ENCODE measurements at places on chromosomes 6 and 20. TPM values are rescaled to one million over a fixed set of nuclear protein-coding genes. Genes with fewer than 3 reads are reported as not detected.
A peak's percentile ranks its signal among the peaks of the same experiment; 100 is the strongest.

SLC22A1 gene
- total RNA-seq, result 0.35 TPM

STMND1 gene
- total RNA-seq, result not detected

GRCh38 chr6:90233994-90234393 lies 62.6 kb downstream of the BACH2 start:
- no peak for DNase-seq

KCNB1 gene
- not detected for total RNA-seq

C20orf141 gene
- total RNA-seq, result not detected

LBP gene
- total RNA-seq, result not detected

GPSM3 gene
- 99.9 TPM for total RNA-seq

GRCh38 chr6:119717942-119718341 lies 368.4 kb upstream of the MAN1A1 start:
- DNase-seq, result no peak

DNA sequence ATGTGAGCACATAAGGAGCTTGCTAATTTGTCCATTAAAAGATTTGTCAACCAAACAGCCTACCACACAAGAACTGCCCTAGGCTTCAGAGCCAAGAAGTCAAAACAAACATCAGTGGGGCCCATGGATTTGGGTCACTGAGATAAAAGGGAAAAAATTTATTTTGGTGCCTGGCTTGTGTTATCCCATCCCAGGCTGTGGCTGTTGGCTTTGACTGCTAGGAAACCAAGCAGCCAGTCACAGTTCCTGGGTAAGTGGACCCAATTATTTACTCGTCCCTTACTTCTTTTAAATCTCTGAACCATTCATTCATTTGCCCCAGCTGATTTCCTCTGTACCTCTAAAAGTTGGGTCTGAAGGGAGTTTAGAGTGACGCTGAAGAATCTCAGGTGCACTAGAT lies 41.3 kb downstream of the EDN1 start:
- DNase-seq, result no peak

GRCh38 chr6:117906507-117906957 lies 532 bp upstream of the SLC35F1 start:
- no peak for DNase-seq

ECT2L gene
- not detected for total RNA-seq

DNA sequence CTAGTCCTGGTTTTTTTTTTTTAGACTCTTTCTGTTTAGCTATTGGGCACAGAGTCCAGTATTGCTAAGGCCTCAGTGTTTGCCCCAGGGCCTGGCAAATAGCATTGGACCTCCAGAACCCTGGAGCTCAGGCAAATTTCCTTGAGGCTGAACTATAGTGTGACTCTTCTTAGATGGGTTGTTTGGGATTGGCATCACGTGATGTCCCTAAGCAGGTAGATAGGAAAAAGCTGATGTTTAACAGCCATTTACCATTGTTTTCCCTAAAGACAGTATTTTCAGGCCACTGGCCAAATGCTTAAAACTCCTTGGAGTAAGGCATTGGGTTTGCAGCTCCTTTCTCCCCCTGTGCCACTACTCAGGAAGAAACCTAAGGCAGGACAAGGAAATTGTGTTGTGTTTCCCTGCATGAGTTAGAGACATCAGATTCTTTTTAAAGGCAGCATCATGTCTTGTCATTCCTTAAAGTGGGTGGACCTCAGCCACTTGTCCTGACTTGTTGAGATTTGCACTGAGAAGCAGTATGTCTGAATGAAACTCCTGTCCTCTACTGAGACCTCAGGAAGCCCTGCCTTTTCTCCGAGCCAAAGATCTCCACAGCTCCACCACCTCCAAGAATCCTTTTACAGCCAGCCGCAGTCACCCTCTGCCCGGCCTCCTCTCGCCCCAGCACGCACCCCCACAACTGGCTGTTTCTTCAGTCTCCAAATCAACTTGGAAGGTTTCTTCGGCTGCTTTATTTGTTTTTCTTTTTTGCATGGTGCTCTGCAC lies 46.2 kb upstream of the RNF144B start:
- DNase-seq, result no peak

GRCh38 chr20:25014816-25015215 lies 22.3 kb upstream of the APMAP start:
- DNase-seq, result no peak

- DNase-seq, result no peak
Observed at GRCh38 chr20:17934141-17934862, 34.3 kb downstream of the SNX5 start.

GRCh38 chr20:41599699-41600104 lies 18.5 kb downstream of the CHD6 start:
- peak; percentile 31 for DNase-seq

CTCFL gene
- not detected for total RNA-seq

GRCh38 chr6:41278699-41279405 lies 7.6 kb downstream of the TREM1 start:
- peak; percentile 72 for DNase-seq

FRS3 gene
- total RNA-seq, result 8.7 TPM

SEMG1 gene
- not detected for total RNA-seq

DNA sequence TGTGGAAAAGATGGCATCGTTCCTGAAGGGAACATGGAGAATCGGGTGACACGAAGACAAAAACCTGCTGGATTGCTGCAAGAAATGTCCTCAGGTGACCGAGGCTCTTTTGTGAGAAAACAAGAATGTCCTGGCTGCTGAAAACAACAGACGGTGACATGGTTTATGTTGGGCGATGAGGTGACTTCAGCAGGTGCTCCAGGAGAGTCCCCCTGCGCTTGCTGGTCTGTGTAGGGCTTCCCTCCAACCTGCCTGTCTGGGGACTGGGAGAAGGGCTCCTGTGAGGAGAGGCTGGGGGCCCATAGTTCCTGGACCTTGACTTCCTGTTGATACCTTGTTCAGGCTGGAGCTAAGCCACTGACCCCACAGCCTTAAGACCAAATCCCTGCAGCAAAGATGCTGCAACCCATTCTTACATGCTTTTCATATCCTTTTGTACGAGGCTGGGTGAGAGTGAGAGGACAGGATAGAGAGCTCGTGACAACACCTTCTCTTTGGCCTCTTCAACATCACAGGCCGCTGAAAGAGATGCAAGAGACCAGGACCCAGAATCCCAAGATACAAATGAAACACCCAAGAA lies 134.8 kb downstream of the CD83 start:
- DNase-seq, result no peak

- DNase-seq, result no peak
Observed at GRCh38 chr6:108699290-108700041, 138.7 kb downstream of the FOXO3 start.

GRCh38 chr6:7438011-7438410 lies 48.4 kb downstream of the RIOK1 start:
- no peak for DNase-seq

DNA sequence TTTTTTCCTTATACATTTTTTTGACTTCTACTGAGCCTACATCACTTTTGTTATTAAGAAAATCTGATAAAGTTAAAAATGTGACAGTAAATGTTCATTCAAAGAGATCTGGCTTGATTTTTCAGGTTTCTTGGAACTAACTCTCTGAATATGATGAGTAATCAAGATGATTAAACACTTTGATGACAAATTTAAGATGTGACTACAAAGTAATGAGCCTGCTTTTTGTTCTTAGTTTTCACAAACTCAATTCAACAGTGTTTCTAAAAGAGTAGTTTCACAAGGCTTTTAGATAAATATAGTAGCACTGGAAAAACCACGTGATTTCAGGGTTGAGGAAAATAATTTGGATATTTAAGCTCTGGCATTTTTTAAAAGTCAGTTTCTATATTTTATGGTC lies 37.9 kb upstream of the HDDC2 start:
- DNase-seq, result no peak

DNA sequence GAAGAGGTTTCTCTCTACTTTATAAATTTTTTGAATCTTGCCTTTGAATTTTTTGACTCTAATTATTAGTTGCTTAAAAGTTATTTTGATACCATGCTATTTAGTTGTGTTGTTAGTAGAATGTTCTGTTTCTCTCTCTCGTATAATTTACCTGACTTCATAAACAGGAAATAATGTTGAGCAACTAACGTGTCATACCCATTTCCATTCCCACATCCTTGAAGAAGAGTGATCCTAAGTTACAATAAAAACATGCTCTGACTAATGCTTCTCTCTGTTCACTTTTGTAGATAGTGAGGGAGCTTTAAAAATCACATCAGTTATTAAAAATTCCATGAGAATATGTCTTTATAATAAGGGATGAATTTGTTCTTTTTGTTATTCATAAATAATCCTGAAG lies 69.7 kb downstream of the SAMD5 start:
- DNase-seq, result no peak

- no peak for DNase-seq
Observed at GRCh38 chr6:38212579-38212978, 393.1 kb downstream of the ZFAND3 start.

DNA sequence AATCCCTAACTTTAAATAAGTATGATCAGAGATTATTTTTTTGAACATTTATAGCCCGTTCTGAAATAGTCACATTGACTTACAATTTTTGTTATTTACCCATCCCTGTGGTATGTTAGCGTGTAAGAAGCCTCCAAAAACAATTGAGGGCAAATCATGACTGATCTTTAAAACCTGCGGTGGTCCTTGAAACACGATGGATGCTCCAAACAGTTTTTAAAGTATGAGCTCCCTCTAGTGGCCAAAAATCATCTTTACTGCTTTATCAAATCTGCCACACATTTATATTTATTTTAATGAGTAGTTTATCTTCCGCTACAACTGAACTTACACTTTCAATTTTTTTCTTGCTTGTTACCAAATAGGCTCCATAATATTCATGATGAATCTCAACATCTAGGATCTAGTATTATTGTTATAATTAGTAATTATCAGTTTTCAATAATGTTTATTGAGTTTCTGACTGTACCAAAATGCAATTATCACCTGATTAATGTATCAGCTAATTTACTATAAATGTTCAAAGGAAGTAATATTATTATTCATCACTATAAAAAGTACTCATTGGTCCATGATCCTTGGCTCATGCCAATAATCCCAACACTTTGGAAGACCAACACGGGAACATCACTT lies 52.2 kb downstream of the MARCKS start:
- peak; percentile 68 for DNase-seq

DNA sequence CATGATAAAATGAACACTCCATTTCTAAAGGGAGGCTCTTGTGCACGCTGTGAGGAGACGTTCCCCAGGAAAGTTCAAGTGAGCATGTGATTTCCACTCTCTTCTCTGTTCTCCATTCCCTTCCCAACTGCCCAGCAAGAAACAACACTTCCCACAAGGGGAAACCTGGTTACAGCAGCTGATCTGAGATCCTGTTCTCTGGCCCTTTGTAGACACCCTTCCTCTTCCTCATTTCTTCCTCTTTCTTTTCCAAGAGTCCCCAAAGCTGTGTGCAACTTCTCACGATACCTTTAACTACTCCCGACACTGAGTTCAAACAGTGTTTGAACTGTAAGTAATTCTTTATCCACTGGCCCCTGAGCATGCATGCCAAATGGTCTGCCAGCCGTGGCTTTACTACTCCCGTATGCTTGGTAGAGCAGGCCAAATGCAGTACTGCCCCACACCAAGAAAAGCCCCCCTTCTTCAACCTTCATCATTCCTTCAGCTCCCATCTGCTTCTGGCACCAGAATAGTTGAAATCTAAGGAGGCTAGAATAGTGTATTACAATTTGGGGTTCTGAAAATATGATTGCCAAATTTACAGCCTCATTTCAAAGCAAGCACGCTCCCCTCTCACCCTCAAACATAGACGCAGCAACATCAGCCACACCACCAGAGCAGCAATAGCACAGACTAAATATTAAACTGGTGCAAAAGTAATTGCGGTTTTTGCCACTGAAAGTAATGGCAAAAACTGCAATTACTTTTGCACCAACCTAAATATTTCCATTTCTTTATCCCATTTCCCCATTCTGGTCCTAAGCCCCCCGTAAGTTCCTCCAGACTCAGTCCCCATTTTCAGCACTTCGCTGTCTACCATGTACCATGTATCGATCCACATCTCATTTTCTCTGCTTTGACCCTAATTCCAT lies 4.3 kb downstream of the HLA-DMB start:
- no peak for DNase-seq

DNA sequence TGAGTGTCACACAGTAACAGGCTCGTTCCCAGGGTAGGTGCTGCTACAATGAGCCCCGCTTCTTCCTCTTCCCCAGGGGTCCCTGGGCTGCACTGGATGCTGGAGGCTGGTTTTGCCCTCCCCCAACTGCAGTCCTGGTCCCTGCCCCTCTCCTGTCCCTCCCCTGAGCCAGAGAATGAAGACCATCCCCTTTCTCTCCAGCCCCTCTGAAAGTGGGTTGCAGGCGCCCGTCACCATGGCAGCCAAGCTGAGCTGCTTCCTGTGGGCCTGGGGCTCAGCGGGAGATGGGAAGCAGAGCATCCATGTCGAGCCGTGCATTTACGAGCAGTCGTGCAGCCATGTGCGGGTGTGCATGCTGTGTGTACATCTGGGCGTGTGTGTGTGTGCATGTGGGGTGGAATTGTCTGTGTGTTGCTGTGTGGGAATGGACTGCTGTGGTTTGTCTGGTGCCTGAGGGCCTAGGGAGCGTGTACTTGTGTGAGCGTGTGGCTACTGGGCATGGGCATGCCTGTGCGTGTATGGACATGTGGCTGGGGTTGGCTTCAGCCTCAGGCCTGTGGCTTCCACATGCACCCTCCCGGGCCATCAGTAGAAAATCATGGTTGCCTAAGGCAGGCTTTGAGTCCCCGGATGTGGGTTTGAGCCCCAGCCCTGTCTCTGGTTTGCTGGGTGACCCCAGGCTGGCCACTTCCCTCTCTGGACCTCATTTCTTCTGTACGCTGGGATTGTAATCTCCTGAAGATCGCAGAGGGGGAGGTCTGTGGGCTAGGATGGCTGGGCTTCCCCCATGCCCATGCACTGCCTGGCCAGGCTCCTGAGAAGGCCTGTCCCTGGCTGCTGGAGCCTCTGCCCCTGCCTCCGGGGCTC lies 48.8 kb downstream of the SRC start:
- DNase-seq, result no peak

- DNase-seq, result no peak
Observed at GRCh38 chr6:120805276-120805675, 529.0 kb downstream of the TBC1D32 start.

GRCh38 chr6:36926708-36927513 lies 27.6 kb upstream of the PI16 start:
- no peak for DNase-seq

GRCh38 chr6:130922922-130923321 lies 95.7 kb downstream of the SMLR1 start:
- no peak for DNase-seq

DNA sequence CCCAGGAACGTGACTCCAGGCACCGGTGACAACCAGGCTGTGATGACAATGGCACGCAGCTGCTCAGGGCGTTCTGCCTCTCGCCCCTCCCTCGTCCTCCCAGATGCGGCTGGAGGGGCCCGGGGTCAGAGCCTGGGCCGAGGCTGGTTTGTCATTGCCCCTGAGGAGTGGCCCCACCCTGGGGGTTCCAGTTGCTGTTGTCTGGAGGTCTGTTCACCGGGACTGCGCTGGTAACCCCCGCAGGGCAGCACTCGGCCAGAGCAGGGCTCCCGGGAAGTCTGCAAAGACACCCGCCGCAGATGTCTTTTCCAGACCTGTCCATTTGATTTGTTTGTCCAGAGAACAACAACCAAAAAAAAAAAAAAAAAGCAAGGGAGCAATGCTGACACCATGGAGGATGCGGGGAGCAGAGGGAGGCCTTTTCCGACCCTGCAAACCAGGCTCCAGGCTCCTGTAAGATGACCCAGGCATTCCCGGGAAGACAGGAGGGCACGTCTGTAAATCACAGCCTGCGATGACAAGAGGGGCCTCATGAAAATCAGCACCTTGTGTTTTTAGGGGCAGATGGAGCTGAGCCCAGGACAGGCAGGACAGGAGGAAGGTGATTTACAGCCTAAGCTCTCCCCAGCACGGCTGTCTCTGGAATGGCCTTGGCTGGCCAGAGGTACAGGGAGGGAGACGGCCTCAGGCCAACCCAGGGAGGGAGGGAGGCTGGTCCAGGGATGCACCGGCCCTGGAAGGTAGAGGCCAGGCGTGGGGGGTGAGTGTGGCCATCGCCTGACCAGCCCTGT lies 189.3 kb downstream of the ERMARD start:
- no peak for DNase-seq

Measured in OCI-LY7 (cell line).